H9 (cell line): ENCODE measurements at places on chromosomes 13 and 19. TPM values are rescaled to one million over a fixed set of nuclear protein-coding genes. Genes with fewer than 3 reads are reported as not detected.

DNA sequence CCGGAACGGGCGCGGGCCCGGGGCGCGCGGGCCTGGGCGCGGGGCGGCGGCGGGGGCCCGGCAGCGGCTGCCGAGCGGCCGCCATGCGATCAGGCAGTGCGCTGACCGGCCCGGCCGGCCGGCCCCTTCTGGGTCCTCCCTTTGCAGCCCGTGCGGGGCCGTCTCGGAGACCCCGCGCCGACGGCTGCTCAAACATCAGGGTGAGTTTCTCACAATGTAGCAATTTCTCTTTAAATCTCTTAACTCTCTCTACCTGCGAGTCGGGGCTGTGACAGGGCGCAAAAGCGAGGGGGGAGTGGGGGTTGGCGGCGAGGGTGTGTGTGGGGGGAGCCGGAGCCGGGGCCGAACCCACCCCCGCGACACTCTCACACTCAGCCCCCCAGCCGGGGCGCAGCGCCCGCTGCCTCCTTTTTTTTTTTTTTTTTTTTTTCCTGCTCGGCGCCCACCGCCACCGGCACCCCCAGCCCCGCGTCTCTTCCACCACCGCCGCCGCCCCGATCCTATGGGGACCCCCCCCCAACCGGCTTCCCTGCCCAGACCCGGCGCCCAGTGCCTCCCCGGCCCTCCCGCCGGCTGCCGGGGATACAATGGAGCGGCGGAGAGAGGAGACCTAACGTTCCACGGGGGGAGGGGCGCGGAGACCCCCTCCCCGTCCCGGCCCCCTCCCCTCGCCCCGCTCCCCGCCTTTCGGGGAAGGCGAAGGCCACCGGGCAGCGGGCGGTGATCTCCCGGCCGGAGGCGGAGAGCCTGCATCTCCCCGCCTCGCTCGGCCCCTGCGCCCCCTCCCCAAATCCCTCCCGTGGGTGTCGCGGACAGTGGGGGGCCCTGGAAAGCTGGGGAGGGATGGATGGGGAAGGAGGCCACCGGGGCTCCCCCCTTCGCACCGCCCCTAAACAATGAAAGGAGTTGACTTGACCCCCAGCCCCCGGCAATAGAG lies at the start of gene BICRA:
TSS of gene BICRA (plus strand) at position 166 of the 937 bp plus-strand sequence. CDS start 64,441 bp downstream, outside the sequence.
- peak; percentile 76 for DNase-seq

- DNase-seq: no peak
These were observed 13.9 kb upstream of the HS6ST3 start for GRCh38 chr13:96075953-96076543.

DNA sequence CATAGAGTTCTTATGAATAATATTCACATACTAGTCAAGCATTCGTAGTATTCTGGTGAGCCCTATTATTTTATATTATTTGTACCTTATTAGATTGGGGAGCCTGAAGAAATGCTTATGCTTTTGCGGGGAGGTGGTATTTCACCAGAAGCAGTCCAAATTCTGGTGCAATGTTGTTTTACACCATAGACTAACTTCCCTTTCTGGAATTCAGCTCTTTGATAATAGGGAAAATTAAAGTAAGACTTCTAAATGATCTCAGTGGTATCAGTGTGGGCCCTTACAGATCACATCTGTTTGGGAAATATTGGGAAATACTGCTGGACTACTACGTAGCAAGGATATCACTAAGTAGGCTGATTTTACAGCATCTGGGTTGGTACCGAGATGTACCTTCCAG lies 34.2 kb downstream of the KCTD12 start:
- DNase-seq: no peak

DNA sequence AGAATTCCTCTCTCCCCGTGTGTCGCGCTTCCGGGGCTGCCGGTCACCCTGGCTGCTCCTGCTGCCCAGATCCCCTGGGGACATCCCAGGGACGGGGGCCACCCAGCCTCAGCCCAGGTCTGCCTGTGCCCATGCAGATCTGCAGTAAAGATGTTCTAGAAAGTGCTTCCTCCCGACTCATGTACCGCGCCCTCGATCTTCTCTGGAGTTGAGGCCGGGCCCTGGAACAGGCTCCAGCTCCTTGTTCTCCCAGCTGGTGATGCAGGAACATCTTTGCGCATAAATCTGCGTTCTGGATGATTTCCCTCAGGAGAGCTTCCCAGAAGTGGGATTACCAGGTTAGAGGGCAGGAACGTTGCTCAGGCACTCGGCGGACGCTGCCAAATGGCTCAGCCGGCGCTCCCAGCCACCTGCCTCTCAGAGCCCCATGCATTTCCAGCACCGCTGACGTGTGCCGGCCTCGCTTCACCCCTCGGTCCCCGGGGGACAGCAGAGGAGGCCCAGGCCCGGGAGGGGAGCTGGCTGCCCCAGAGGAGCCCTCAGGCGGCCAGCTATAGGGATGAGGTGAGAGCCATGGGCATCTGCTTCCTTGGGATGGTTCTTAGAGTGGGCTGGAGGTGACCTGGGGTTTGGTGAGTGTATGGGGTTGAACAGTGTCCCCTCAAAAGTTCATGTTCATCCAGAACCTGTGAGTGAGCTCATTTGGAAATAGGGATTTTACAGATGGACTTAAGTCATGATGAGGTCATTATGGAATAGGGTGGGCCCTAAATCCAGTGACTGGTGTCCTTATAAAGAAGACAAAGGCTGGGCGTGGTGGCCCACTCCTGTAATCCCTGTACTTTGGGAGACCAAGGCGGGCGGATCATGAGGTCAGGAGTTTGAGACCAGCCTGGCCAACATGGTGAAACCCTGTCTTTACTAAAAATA lies 42.6 kb downstream of the CRTC1 start:
- DNase-seq: peak; percentile 20

Gene TEX26
- not detected in 2 replicates for total RNA-seq

GRCh38 chr19:42407816-42408175 lies 17.7 kb upstream of the CNFN start:
- DNase-seq: no peak

DNA sequence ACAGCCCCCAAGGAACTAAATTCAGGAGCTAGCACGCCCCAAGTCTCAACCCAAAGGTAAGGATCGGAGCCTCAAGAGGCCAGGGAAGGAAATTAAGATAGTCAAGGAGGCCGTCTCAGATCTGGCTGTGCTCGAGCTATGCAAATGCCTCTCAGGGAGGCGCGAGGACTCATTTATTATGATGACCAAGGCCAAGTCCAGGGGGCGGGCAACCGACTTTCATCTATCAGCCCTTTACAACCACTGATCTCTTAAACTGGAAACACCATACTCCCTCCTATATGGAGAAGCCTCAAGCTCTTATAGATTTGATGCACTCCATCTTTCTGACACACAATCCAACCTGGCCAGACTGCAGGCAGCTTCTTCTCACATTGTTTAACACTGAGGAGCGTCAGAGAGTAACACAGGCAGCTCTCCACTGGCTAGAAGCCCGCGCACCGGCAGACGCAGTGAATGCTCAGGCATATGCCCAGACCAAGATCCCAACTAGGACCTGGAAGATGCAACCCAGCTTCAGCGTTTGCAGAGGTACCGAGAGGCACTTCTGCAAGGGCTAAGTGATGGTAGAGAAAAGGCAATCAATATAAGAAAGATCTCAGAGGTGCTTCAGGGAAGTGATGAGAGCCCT lies 9.6 kb upstream of the SLC15A1 start:
- DNase-seq: no peak

Gene RASAL3
- total RNA-seq: 0.26 and 1.9 TPM in 2 replicates

DNA sequence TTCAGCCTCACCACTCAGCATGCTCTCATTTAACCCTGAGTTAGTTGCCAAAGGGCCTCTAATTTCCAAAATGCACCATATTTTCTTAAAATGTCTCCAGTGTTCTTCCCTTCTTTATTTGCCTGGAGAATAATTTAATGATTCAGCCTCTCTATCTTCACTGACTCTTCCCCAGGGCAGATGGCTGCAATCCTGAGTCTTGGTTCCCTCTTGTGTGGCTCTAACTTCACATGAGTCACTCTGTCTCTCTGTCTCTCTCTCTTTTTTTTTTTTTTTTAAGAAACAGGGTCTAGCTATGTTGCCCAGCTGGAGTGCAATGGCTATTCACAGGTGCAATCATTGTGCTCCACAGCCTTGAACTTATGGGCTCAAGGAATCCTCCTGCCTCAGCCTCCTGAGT lies 251.4 kb downstream of the VWA8 start:
- DNase-seq: no peak

DNA sequence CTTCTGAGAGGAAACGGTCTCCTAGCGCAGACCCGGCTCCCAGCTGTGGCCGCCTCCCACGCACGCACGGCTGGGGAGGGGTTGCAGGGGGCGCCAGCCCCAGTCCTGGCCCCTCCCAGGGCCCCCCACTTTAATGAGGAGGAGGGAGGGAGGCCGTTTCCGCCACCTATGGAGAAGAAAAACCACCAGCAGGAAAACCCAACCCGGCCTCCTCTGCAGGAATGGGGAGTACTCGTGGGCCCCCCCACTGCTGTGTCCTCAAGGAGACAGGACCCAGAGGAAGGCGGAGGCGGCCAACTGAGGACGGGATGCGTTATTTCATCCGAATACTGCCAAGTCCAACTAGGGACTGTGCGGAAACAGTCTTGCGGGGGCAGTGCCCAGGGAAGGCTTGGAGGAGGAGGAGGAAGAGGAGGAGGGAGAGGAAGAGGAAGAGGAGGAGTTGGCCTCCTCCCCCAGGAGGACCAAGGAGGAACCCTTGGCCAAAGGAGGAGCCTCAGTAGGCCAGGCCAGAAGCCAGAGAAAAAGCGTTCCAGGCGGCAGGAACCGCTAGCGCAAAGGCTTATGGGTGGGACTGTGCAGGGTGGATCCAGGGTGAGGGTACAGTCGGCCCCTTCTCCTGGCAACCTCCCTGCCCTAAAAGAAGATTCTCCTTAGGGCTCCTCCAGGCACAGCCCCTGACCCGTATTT lies 3.9 kb upstream of the SSBP4 start:
- DNase-seq: peak; percentile 28

DNA sequence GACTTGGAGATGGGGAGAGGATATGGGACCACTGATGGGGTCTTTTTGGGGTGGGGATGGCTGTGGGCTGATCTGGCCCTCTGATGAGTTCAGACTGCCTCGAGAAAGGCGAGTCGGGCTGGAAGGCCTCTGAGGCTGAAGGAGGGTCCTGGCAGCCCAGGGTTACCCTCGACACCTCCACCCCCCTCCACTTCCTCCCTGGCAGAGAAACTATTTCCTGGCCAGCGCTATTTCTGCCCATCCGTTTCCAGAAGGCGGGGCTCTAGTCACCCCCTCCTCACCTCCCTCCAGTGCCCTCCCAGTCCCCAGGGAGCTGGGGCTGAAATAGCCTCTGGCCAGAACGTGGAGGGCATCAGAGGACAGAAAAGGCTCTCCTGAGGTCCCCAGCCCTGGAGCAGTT lies 9.7 kb downstream of the EXOC3L2 start:
- DNase-seq: no peak

Gene ZNF763
- total RNA-seq: 0.77 and 1.3 TPM in 2 replicates

Gene CACNG6
- total RNA-seq: 1.6 and 2.0 TPM in 2 replicates

DNA sequence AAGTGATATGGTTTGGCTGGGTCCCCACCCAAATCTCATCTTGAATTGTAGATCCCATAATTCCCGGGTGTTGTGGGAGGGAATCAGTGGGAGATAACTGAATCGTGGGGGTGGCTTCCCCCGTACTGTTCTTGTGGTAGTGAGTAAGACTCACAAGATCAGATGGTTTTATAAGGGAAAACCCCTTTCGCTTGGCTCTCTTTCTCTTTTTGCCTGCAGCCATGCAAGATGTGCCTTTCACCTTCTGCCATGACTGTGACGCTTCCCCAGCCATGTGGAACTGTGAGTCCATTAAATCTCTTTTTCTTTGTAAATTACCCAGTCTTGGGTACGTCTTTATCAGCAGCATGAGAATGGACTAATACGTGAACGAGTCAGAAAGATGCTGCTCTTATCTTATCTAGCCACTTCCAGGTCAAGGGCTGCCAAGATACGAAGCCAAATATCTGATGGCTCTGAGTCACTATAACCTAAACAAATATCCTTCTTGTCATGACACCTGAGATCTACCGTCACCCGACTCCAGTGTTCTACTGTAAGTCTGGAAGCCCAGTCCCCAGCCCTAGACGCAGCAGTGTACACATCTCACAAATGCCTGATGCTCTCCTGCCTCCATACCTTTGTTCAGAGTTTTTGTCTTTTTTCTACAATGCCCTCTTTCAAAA lies 45.9 kb downstream of the SLC15A1 start:
- no peak for DNase-seq

Gene SIGLEC9
- not detected in 2 replicates for total RNA-seq

- no peak for DNase-seq
These were observed 1.9 kb upstream of the TSC22D1 start for GRCh38 chr13:44578067-44578400.

GRCh38 chr13:101289764-101290163 lies 126.5 kb downstream of the NALCN start:
- DNase-seq: peak; percentile 75

DNA sequence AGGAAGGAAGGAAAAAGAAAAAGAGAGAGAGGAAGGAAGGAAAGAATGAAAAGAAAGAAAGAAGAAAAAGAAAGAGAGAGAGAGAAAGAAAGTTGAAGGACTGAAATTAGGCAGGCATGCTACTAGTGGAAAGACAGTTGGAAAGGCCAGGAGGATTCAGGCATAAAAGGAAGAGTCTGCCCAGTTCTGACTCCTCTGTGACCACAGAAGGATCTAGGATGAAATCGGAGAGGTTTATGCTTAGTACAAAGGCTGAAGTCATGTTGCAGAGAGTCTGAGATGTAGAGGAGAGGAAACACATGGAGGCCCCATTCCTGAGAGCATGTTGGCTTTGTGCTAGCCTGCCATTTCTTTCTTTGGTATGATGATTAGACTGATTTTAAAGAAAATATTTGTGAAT lies 246.5 kb upstream of the ARGLU1 start:
- no peak for DNase-seq

DNA sequence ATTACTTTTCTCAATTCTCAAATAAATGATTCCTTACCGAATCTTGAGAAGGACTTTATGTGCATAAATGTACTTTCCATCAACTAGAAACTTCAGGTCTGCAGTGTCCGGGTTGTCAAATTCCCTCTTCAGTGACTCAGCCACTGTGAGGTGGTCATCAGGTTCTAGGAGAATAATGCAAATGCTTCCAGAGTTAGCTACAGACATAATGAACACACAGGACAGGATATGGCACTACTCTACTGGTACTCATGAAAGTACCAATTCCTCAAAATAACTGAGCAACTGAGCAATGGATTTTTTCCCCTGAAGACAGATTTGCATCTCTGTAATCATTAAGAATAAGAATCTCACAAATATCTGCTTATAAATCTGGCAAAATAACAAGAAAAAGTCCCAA lies 31.2 kb downstream of the RCBTB2 start:
- no peak for DNase-seq

DNA sequence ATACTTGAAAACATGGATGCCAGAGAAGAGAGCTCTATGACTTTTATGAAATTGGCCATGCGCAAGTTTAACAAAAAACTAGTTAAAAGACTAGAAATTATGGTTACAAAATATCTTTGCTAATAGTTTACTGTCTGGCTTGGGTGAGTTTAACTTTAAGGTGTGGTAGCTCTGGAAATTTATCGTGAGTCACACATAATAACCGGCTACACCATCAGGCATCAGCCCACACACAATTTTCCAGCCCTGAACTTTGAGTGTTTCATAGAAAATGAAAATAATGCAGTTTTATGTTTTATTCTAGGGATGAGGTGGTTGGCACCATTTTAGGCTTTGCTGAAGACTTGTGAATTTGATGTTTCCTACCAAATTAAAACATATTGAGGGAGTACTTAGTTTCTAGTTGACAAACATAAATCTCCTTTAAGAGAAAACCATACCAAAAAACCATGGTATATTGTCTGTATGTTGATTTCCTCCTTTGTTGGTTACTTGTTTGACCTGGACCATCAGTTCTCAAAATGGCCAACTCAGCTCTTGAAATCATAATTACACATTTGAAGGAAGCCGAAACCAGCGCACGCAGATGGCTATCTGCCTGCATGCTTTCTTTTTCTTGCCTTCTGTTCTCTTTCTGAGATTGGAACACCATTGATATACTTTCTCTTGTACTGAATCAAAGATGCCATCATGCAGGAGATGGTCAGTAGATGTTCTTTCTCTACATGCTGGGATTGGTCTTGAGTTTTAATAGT lies 125.1 kb downstream of the AKAP11 start:
- DNase-seq: no peak

Gene XPO4
- 34.1 and 36.1 TPM in 2 replicates for total RNA-seq
